Spinal cord (tissue), 10 donors: ENCODE measurements at places on chromosomes 13 and 19. TPM values are rescaled to one million over a fixed set of nuclear protein-coding genes. Genes with fewer than 3 reads are reported as not detected.

GDF15 gene
- 0.89 TPM for polyA plus RNA-seq

OR7C1 gene
- 0.14 TPM for polyA plus RNA-seq

LGI4 gene
- polyA plus RNA-seq: 37.5 TPM

FXYD1 gene
- 58.3 TPM for polyA plus RNA-seq

MAB21L1 gene
- 24.1 TPM for polyA plus RNA-seq

C5AR2 gene
- polyA plus RNA-seq: 0.49 TPM

MYBPC2 gene
- 2.0 TPM for polyA plus RNA-seq

PCDH17 gene
- polyA plus RNA-seq: 50.1 TPM

LYPD5 gene
- 7.3 TPM for polyA plus RNA-seq

COX7A1 gene
- polyA plus RNA-seq: 22.2 TPM

URAD gene
- polyA plus RNA-seq: 0.17 TPM
